Suprapubic skin (tissue), 4 donors: ENCODE measurements at places on chromosomes 12 and 14. TPM values are rescaled to one million over a fixed set of nuclear protein-coding genes. Genes with fewer than 3 reads are reported as not detected.

DNA sequence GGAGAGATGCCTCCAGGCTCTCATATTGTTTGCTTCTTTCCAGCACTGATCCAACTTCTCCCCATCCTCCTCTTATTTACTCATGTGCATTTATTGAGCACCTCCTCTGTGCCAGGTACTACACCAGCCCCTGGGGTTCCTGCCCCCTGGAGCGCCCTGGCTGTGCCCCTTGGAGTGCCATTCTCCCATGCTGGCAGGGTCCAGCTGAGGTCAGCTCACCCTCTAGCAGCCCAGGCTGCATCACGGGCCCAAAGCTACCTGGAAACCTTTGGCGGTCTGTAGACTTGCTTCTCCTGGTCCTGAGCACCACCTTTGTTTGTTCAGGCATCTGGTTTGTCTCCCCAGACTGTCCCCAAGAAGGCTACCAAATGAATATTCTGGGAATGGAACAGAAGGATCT is 67.0 kb downstream of the ADCK1 start:
- DNase-seq: no peak

DNA sequence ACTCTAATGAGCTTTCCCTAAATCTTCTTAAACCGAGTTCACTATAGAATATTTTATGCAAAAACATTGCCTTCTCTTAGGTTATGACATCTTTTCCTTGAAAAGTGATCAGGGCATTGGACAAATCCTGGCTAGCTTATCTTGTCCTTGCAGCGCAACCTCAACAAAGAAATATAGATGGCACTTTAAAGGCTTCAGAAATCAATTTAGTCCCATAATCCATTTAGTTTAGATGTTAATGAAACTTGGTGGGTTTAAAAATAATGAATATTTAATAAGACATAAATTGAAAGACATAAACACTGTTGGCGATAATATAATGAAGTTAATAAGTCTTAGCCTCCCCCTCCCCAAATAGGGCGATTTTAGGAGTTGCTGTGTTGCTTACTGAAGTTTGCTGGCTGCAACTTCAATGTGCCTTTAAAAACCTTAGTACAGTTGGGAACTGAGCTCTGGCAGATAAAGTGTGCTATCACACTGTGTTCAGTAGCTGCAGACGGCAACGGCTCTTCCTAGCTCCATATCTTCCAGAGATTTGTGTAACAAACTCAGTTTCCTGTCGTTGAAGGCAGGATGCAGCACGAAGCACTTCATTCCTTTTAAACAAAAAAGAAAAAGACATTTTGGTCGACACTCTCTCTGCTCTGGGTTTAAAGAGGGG is 19.5 kb downstream of the PLXNC1 start:
- no peak for DNase-seq

Gene GRIN2B
- total RNA-seq: 0.08 TPM

Gene TTC9
- 3.6 TPM for total RNA-seq
